ENCODE measurements at places on chromosomes 16 and 17.

DNA sequence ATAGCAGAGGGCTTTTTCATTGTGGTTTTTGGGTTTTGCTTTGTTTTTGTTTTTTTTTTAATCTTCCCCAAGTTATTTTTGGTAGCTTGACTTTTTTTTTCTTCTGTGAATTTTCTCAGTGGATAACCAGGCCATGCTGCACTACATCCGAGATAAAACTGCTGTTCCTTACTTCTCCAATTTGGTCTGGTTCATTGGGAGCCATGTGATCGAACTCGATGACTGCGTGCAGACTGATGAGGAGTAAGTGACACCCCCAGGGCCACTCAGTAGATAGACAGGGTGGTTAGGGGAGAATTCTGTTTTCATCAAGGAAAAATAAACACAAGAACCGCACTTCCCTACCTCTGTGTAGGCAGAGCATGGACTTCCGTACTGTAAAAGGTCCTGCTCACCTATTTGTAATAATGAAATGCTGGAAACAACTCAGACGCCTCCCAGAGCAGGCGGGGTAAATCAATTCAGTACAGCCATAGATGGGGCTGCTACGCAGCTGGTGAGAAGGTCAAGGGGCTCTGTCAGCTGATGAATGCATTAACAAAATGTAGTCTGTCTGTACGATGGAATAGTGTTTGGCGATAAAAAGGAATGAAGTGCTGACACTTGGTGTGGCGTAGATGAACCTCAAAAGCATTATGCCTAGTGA, 28.6 kb downstream of the CLEC16A start:
- DNase-seq = no peak

DNA sequence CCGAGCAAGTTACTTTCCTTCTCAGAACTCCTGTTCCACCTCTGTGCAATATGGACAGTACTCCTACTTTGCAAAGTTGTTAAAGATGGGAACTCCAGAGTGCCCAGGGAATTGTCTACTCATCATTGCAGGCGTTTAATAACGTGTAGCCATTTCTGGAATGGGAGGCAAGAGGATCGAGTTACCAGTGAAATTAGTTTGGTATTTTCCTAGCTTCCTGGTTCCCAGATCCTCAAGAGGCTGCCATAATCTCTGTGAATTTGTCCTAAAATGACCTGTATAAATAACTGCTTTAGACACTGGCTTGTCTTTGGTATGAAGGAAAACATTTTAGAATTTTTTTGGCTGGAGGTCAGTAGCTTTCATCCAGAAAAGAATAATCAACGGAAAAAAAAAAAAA, 27.7 kb downstream of the WWOX start:
- no peak for DNase-seq

DNA sequence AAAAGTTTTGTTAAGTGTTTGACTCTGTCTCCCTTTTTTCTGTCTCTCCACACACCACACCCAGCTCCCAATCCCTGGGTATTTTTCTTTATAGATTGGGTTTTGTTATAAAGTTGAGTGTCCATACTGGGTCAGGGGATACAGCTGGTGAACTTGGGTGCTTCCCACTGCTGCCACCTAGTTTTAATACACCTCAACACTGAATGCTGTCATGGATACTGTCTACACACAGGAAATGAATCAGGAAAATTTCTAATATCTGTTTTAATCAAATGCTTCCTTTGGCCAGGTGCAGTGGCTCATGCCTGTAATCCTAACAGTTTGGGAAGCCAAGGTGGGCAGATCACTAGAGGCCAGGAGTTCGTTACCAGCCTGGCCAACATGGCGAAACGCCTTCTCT, 5.3 kb upstream of the TAOK1 start:
- no peak for DNase-seq

GRCh38 chr17:36935671-36936454, 1.4 kb upstream of the LHX1 start:
- DNase-seq = no peak

DNA sequence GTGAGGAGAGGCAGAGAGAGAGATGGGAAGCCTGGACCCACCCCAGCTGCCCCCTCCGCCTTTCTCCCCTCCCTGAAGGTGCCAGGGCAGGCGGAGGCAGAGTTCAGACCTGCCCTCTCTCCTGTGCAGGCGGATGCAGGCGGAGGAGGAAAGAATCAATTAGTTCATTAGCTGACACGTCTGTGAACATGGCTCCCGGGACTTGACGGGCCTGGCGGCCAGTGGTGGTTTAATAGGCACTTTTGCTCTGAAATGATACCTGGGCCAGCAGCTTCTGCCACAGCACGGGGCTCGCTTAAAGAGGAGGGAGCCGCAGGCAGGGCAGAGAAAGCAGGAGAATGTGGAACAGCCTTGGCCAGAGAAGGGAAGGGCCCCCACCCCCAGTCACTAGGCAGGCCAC, 98.1 kb downstream of the SDK2 start:
- no peak for DNase-seq
